ENCODE measurements at places on chromosomes 7 and 10.
A peak's percentile ranks its signal among the peaks of the same experiment; 100 is the strongest.

DNA sequence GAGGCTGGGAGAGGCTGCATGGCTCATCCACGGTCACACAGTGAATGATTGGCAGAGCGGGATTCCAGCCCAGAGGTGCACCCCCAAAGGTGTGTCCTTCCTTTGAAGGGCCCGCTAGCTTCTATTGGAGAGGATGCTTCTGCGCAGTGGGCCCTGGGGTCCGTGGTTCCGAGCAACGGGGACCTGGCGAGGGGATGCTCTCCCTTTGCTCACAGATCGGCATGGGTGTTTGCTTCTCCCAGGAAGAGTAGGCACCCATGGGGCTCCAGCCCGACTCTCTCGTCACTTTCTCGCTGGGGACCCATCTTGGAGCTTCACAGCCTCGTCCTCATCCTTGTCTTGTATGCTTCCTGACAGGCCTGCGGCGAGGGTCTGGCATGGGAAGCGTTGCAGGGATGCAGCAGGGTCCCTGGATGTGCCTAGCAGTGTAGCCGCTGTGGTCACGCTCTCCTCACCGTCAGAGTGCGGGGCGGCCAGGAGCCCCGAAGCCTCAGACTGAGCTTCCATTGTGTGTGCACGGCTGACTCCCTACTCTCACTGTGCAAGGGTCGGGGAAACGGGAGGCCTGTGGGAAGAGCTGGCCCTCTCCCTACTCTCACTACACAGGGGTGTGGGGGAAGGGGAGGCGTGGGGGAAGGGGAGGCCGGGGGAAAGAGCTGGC is 538.5 kb upstream of the FOXK1 start:
- DNase-seq: no peak

- no peak for DNase-seq
Measured at GRCh38 chr10:101920546-101920945, 76.9 kb upstream of the KCNIP2 start.

DNA sequence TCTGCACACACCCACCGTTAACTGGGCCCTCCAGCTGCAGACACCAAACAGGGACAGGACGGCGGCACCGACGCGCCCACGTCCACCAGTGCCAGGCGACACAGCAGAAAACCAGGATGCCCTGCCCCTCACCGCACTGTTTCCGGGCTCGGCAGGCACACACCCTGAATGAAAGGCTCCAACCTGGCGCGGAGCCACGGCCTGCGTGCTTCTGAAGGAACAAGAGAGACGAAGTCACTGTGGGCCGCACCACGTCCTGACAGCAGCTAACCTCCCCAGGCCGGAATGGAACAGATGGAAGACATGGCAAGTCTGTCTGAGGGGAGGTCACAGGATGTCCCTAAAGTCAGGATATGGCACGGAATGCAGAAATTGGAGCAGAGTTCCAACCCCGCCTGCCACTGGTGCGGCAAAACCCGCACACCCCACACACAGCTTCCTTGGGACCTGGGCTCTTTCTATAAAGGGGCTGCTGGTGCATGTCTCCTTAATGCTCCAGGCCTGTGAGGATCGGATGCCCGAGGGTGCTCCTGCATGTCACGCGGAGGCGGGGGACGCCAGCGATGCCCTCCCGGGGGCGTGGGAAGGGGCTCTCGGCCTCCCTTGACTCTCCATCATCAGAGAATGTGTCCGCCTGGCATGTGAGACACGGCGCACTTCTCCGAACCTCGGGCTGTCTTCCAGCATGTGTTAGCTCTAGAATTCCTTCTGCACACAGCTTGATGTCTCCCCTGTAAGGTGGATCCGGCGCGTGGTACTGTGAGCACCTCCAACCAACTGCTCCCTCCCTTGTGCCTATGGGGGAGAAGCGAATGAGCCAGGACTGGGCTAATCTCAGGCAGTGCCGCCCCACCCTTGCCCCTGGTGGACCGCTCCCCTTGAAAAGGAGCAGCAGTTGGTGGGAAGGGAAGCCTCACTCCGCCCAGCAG is 3.9 kb upstream of the GPER1 start:
- DNase-seq: no peak

GRCh38 chr10:77939561-77940001 is 13.0 kb upstream of the DLG5 start:
- no peak for DNase-seq

- no peak for DNase-seq
Measured at GRCh38 chr7:94971051-94971867, 63.9 kb downstream of the PPP1R9A start.

DNA sequence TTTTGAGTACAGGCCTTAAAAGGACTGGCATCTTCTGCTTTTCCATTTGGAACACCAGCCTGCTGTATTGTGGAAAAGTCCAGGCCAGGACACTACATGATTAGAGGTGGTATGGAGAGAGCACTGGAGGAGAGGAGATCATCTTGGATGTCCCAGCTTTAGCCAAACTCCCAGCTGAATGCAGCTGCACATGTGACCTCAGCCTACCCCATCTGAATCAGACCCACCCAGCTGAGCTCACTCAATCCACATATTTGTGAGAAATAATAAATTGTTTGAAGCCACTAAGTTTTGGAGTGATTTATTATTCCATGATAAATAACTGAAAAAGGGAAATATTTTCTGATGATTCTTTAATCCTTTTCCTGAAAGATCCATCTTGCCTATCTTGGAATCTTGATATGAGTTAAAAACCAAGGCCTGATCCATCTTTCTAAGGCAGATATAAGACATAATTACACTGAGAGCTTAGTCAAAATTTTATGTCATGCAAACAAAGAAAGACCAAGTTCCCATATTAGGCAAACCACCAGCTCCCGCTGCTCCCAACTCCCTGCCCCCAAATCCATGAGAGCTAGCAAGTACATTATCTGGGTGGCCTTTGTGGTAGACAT is 55.1 kb upstream of the TRIL start:
- no peak for DNase-seq

GRCh38 chr10:102721954-102722353 is 7.5 kb downstream of the SFXN2 start:
- DNase-seq: no peak

DNA sequence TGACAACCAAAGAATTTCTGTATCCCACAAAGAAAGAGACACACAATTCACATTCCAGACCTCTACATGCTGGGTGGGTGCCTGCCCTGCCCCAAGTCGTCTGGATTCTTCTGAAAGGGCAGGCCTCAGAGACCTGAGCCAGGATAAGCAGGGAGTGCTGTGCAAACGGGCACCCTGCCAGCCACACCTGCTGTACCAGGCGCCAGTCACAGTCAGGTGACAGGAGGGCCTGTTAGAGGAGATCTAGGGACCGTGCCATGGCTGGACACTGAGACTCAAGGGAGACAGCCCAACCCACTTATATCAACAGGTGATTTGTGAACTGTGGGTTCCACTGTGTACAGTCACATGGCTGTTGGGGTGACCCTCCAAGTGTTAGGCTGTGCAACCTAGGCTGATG is 103.1 kb upstream of the AFAP1L2 start:
- no peak for DNase-seq

GRCh38 chr10:52623761-52624160 is 148.8 kb downstream of the MBL2 start:
- no peak for DNase-seq

- peak; percentile 38 for DNase-seq
Measured at GRCh38 chr7:39589323-39590111, 23.3 kb downstream of the YAE1 start.

GRCh38 chr7:79453558-79454360 is at the start of gene MAGI2:
Gene MAGI2 (minus strand): TSS chr7:79453667. CDS start chr7:79453320, 347 bp downstream.
- peak; percentile 71 for DNase-seq
